Bone marrow (tissue), 2 donors: ENCODE measurements at places on chromosomes 11 and 22.
A peak's percentile ranks its signal among the peaks of the same experiment; 100 is the strongest.

DNA sequence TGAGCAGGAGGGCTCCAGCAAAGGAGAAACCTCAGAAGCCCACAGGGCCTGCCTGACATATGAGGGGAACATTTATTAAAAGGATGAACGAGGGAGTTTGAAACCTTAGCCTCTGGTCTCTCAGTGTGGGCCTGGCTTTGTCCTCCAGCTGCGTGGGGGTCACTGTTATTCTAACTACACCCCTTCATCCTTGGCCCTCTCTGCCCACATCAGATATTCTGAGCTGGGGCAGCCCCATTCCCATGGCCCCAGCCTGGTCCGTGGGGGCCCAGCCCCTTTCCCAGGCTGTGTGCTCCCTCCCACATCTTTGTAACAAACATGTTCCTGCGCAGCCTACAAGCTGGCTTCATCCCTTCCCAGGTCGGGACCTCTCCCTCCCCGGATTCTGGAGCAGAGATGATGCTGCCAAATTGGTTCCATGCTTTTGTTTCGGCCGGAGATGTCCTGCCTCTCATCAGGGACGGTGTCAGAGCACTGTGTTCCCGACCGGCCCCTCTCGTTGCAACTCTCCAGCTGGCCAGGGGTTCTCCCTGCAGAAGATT is 4.0 kb downstream of the FXYD6 start:
- DNase-seq = no peak

DNA sequence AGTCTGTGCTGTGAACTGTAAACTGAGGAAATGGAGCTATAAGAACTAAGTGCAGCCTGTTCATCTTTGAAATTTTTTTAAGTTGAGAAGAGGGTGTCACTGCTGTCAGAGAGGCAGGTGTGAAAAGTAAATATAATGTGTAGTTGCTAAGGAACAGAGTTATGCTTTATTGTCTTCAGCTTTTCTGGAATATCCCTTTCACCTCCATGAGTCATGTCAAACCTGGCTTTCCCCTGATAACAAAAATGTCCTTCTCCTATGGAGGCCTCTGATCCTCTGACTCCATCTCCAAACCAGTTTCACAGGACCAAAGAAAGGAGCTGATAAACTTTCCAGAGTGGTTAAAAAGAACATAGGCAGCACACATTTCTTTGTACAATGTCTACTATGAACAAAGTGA is 12.8 kb upstream of the MUC15 start:
- DNase-seq = no peak

- no peak for DNase-seq
Measured at GRCh38 chr11:44366741-44367140, 56.8 kb upstream of the ALX4 start.

DNA sequence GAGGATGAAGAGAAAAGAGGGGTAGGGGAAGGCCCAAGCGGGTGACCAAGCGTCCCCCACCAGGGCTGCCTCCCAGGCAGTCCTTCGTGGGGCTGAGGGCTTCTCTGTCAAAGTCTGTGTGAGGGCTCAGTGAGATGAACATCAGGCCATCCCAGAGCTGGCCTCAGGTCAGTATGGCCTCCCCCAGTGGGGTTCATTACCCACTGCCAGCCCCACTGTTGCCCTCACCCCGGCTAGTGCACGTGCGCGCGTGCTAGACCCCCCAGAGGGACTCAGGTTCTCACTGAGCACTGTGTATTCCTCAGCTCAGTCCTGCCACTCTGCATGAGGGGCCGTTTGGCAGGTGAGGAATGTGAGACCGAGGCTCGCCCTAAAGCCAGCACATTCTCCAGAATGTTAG is 3.3 kb downstream of the KDELR3 start:
- no peak for DNase-seq

DNA sequence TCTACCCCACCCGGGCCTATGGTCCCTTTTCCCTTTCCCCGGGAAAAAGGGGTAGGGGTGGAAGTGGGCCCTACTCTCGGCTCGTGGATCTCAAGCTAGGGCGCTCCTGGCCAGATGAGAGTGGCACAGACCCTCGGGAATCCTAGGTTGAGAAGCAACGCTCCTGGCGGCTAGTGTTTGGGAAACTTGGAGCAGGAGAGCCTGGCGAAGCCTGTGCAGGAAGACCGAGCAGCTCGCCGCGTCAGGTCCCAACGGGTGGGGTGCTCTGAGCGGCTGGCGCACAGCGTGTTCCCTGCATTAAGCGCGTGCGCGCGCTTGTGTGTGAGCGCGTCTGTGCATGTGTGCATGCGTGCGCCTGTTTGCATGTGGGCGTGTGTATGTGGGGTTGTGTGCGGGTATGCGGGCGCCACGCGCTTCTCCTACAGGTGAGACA is 7.1 kb upstream of the FLI1 start:
- DNase-seq = no peak

DNA sequence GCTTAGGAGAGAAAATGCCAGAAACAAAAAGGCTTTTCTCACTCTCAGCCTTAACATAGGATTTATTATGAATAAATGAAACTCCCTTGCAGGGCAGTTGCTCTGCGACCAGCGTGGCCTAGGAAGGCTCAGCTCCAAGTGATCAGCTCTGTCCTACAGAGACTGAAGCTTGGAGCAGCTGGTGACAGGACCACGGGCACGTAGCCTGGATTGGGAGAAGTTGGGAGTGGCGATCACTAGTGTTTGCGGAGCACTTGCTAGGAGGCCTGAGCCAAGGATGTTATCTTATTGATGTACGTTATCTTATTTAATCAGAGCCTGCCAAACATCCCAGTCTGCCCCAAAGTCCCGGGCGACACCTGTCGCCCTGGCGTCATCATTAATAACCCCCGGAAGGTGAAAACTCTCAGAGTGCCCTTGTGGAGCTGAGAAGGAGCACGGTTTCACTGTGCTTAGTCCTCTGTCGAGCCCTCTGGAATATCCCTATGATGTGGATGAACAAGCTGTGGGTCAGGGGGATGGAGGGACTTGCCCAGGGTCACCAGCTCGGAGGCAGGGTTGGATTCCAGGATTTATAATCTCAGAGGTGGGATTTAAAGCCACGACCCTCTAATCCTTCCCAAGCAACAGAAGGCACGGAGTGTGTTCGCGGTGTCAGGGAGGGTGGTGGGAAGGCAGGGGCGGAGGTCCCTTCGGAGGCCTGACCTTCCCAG is 40.8 kb upstream of the SMIM38 start:
- no peak for DNase-seq

DNA sequence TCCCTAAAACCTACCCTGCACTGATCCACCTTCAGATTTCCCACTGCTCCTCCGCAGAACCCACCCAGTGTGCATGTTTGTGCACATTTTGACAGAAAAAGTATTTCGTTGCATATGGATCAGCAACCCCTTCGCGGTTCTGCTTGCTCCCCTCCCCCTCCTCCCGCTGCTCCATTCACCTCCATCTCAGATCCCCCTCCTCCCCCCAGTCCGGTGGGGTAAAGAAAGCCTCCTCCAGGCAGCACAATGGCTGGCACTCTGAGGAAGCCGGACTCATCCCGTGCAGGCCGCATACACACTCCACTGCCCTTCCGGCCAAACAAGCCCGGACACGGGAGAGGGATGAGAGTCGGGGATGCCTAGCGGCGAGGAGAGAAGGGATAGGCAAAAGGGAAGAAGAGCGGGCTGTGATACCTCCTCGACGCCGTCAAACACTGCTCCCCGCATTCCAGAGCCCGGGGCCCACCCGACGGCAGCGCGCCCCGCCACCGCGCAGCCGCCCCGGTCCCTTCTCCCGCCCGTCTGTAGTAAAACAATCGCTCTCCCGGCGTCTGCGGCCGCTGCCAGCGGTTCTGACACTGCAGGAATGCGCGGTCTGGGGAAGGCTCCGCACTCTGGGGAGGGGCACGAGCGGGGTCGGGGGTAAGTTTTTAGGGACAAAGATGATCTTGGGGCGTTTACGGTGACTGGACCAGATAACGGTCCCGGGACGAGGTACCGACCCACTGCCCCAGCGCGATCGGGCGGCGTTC is 915 bp downstream of the FEZ1 start:
- DNase-seq = no peak

- no peak for DNase-seq
Measured at GRCh38 chr11:74284466-74284865, 27.0 kb downstream of the P4HA3 start.

DNA sequence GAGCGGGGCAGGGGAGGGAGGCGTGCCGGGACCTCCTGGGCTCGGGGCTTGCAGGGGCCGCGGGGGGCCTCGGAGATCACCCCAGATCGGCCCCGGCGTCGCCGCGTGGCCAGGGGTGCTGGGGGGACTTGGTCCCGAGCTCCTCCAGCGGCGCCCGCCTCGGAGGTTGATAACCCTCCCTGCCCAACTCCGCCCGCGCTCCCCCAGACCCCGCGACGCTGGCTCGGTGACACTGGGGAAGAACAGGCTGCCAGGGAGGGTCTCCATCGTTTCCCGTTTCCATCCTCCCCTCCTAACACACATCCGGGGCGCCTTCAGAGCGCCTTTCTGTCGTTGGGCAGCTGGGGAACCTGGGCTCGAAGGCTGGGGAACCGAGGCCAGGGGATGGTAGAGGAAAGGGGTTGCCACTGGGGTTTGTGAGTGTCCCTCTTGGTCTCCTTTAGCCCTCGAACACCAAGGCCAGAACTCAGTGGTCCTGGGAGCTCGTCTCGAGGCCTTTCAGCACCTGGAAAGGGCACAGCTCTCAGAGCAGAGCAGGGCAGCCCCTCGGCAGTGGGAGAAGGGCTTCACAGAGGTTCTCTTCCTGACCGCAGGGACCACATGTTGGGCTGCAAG is 431 bp downstream of the SLC37A2 start:
- DNase-seq = no peak

GRCh38 chr22:30514252-30514651 is 8.8 kb upstream of the SEC14L4 start:
- no peak for DNase-seq

GRCh38 chr22:50250555-50251476 is at the start of gene HDAC10:
Gene HDAC10 (minus strand): TSS chr22:50251265. CDS start chr22:50251032, 233 bp downstream.
- DNase-seq = peak; percentile 74

DNA sequence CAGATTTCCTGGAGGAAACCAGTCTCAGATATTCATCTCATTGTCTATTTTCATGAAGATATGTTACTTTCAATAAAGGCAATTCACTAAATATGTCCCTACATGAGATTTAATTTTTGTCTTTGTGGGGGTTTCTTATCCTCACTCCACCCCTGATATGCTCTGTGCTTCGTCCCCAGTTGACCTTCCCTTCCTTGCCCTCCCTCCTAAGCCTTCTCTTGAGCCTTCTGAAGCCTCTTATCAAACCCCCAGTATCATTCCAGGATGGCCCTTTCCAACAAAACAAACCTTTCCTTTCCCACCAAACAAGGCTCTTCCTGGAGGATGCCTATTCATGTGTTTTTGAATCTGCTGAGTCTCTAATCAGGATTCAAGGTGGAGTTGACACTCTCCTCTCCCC is 44.8 kb downstream of the CSNK2A3 start:
- no peak for DNase-seq

GRCh38 chr11:90355200-90355599 is 132.4 kb upstream of the CHORDC1 start:
- no peak for DNase-seq
